Stimulated activated CD4-positive, alpha-beta T cell treated with anti-CD3 and anti-CD28 coated beads, Interleukin-1b, Interleukin-23, amount 100 ng/mL, for 1 hour (primary cell): ENCODE measurements at places on chromosomes 2 and 18.

DNA sequence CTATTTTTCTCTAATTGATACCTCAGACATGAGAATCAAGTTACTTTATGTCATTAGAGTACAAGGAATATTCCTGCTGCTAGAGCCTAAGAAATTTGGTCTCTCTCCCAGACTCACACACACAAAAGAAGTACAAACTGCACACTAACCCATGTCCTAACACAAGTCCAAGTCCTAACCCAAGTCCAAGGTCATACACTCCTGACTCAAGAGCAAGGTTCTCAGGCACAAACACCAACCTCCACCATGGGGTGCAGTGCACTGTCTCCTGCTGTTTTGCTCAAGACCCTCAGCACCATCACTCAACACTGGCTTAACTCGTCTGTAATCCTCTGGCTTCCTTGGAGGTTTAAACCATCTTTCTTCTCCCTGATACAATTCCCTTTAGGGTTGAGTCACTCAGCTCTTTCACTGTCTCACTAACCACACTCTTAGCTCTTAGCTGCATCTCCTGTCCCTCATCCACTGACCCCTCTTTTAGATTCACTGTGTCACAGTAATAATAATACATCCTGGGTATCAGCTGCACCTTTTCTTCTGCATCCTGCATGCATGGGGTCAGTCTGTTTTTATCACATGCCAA, 129.8 kb downstream of the BCL2L11 start:
- DNase-seq, result no peak

DNA sequence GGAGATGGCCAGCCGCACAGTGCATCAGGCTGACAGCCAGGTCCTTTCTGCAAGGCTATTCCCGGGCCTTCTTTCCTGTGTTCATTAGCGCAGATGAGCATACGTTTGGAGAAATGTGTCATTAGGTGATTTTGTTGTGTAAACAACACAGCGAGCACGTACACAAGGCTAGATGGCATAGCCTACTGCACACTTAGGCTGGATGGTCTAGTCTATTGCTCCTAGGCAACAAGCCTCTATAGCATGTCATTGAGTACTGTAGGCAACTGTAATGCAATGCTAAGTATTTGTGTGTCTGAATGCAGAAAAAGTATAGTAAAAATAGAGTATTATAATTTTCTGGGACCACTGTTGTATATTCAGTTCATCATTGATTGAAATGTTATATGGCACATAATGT, 50.9 kb upstream of the PHLPP1 start:
- DNase-seq, result no peak

GRCh38 chr2:226066873-226067272, 667.4 kb downstream of the NYAP2 start:
- no peak for DNase-seq

- DNase-seq, result no peak
Measured at GRCh38 chr2:230269715-230270114, 44.2 kb downstream of the SP140 start.

GRCh38 chr2:159617646-159618045, 1.3 kb upstream of the BAZ2B start:
- no peak for DNase-seq
